ENCODE measurements at places on chromosomes 12 and 14.

- DNase-seq: no peak
Measured at GRCh38 chr12:76268267-76268666, 79.9 kb downstream of the BBS10 start.

DNA sequence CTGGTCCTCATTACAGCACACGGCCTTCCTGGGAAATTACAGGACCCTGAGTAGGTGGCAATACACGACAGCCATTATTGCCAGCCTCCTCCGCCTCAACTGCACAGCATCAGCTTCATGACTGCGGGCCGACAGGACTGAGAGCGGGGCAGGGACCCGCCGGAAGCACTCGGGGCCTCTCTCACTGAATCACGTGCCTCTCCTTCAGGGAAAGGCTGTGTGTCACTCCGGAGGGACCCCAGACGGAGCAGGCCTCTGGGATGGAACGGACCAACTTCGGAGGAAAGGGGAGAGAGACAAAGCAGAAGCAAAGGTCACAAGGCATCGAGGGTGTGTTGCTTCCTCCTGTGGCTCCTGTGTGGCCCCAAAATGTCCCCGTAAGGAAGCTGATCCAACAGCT lies 90.0 kb downstream of the RNF34 start:
- no peak for DNase-seq

GRCh38 chr12:108647585-108648287 lies 14.0 kb upstream of the SELPLG start:
- DNase-seq: no peak

DNA sequence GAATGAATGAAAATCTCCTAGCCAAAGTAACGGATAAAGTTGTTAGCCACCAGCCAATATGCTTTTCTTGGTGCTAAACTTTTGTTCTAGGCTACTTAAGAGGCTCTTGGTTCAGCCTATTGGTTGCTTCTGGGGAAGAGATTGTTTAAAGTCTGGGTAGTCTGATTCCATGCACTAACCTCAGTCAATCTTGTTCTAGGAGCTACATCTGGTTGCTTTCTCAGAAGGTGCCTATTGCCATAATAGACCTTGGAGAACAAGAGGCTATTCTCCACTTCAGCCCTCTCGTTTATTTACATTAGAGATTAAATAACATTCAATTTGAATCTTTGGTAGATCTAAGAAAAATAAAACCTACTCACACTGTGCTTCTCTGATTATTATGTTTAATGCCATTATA lies 40.8 kb upstream of the OTOGL start:
- DNase-seq: no peak

DNA sequence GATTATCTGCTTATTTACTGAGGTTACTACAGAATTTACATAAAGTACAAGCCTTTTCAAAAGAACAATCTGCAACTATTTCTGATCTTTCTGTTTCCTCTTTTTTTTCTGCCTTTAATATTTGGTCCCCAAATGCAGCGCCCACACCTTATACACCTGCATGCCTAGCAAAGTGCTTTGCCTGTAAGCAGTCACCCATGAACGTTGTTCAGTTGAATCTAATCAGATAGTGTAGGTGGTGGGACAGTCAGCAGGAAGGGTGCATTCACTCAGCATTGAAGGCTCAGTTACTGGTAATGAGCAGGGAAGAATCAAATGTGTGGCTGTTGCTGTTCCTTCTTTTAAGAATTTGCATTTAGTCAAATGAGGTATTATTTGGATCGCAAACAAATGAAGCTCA lies 108.4 kb downstream of the GPR135 start:
- no peak for DNase-seq

GRCh38 chr12:121284551-121285390 lies 11.7 kb downstream of the CAMKK2 start:
- DNase-seq: no peak

GRCh38 chr12:119989361-119989730 lies 310 bp downstream of the BICDL1 start:
- DNase-seq: peak; percentile 56

- DNase-seq: no peak
Measured at GRCh38 chr14:100365741-100366140, 42.6 kb downstream of the SLC25A47 start.

DNA sequence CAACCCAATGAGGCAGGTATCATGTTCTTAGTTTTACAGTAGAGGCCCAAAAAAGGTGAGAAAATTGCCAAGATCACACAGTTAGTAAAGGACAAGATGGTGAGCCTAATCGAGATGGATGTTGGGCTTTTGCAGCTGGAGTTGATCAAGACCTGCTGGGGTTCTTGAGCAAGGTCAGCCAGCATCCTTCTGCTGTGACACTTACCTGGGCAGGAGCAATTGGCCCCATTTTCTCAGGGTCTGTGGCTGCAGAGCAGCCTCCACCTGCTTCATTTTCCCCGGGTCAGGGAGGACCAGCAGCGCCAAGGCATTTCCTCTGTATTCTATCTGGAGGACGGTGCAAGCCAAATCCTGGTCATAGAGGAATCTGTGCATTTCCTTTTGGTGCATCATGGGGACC lies 6.5 kb downstream of the SERPINA11 start:
- DNase-seq: no peak

DNA sequence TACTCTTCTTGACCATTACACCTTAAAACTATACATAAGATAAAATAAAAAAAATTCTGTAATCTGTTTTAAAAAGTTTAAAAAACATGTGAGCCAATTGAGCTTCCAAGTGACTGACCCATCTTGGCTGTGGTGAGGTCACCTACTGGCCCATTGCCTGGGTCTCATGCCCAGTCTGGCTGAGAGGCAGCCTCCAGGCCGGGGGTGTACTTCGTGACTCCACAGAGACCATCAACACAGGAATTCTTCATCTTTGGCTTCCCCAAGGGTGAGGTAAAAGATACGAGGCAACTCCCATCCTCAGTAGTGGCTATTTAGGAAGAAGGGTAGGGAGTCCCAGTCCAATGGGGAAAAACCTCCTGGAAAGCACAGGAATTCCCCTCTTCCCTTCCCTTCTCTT lies 113.2 kb downstream of the APAF1 start:
- no peak for DNase-seq

DNA sequence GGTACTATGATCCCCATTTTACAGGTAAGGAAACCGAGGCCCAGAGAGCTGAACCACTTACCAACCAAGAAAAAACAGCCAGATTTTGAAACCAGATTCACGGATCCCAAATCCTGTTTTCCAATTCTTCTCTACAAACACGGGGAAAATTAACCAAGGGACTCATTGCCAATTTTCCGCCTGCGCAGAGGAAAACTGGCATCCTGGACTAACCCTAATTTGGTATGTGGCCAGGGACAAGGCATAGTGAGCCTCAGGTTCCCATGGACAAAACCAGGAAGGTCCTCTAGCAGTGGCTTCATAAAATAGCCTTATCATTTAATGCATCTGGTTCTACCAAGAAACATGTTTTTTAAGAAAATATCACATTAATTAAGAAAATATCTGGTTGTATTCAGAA lies 517.3 kb downstream of the MED13L start:
- DNase-seq: no peak

- no peak for DNase-seq
Measured at GRCh38 chr12:90339837-90340236, 615.1 kb downstream of the CCER1 start.

- DNase-seq: no peak
Measured at GRCh38 chr12:45601390-45601789, 128.1 kb upstream of the ARID2 start.

- DNase-seq: no peak
Measured at GRCh38 chr14:93017301-93017797, 94.4 kb downstream of the CHGA start.

- no peak for DNase-seq
Measured at GRCh38 chr14:33480071-33480886, 470.6 kb downstream of the EGLN3 start.

DNA sequence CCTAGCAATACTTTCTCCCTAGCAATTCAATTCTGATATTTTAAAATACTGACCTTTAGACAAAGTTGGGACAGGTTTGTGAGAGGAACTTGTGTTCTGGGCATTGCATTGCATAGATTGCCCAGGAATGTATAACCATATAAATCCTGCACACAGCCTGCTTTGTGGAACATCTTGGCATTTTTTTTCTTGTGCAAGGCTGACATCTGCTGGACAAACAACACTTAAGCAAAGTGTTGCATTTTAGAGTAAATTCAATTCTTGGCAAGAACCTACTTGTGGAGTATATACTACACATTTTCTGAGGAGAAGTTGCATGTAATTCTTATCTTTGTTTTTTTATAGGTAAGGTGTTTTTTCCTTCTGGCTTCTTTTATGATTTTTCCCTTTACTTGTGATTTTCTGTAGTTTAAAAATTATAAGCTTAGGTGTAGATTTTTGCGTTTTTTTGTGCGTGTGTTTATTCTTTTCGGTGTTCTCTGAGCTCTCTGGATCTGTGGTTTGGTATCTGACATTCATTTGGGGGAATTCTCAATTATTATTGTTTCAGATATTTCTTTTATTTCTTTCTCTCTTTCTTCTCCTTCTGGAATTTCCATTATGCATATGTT lies 26.4 kb downstream of the TESPA1 start:
- DNase-seq: no peak

- DNase-seq: no peak
Measured at GRCh38 chr14:57962325-57963035, 96.6 kb upstream of the SLC35F4 start.

DNA sequence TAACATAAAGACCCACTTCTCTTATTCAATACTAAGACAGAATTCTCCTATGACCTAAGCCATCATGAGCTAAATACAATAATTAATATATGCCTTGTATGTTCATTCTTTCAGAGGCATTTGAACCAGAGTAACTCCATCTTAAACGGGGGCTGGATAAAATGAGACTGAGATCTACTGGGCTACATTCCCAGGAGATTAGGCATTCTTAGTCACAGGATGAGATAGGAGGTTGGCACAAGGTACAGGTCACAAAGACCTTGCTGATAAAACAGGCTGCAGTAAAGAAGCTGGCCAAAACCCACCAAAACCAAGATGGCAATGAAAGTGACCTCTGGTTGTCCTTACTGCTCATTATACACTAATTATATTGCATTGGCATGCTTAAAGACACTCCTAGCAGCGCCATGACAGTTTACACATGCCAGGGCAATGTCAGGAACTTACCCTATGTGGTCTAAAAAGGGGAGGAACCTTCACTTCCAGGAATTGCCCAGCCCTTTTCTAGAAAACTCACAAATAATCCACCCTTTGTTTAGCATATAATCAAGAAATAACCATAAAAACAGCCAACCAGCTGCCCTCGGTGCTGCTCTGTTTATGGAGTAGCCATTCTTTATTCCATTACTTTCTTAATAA lies 260.7 kb downstream of the SSPN start:
- DNase-seq: no peak

DNA sequence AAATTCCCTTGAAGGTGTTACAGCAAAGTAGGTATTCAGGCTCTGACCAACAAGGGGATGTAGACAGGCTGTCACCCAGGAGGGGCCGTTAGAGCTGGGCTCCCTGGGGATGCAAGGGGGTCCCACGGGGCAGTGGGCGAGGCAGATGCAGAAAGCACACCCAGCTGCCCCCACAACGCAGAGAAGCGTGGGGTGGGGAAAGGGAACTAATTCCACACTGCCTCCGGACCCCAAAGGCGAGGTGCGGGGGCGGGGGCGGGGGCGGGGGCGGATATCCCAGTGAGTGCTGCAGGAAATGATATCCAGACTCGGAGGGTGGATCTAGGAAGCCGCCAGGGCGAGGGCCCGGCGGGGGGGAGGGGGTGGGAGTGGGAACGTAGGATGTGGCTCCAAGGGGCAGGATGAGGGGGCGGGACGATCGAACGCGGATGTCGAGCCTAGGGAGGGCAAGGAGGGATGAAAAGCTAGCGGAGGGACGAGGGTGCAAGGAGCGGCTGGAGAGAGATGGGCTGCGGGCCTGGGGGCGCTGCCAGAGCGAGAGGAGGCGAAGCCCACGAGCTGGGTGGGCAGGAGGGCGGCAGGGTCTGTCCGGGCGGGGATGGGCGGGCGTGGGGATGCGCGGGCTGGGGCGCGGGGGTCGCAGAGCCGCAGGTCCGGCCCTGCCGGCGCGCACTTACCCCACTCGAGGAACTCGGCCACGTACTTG lies 874 bp downstream of the CDC42BPB start:
- DNase-seq: peak; percentile 71

- no peak for DNase-seq
Measured at GRCh38 chr14:78282437-78282836, 112.3 kb downstream of the NRXN3 start.

GRCh38 chr12:50985322-50985721 lies 33.0 kb downstream of the HIGD1C start:
- DNase-seq: no peak

DNA sequence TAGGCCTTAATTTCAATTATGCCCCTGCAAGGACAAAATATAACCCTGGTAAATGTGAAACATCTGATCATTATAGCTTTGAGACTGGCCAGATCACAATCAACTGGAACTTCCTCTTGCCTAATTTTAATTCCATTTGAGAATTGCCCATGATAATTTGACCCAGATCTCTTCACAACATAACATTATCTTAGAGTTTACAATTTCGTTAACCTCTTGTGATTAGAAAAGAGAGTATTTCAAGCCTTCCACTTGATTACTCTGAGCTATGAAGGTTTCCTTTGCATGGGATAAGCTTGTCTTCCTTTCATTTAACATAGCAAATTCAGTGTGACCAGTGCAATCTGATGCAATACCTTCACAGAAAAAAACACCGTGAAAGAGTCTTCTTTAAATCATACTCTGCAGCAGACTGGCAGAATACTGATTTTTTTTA lies 143.6 kb downstream of the DUSP6 start:
- no peak for DNase-seq

- no peak for DNase-seq
Measured at GRCh38 chr14:54787261-54787660, 115.4 kb downstream of the GCH1 start.

- no peak for DNase-seq
Measured at GRCh38 chr14:73124180-73124894, 12.0 kb upstream of the PSEN1 start.

- no peak for DNase-seq
Measured at GRCh38 chr12:39499296-39499695, 56.4 kb upstream of the KIF21A start.

DNA sequence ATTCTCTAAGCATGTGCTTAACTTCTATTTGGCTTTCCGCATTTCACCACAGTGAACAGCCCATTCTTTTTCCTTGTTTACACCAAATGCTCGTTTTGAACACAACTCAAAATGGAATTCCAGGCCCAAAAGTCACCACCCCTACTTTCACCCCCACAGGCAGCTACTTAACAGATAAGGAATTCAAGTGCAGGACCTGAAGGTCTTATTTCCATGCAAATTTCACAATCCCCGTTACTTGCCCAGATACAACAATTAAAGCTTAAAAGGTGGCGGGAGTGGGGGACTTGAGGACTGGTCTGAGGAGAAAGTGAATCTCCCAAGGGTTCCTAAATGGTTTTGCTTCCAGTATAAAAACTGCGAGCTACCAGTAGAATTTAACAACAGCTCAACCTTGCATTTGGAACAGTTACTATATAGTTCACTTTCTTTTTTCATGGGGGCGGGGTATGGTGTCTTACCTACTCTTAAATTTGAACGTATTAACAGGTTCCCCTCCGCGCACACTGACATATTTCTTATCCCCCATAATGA lies 3.7 kb downstream of the USP44 start:
- no peak for DNase-seq

- DNase-seq: no peak
Measured at GRCh38 chr12:40338621-40339020, 113.8 kb downstream of the LRRK2 start.
